HCT116 (cell line): ENCODE measurements at places on chromosomes 5 and 9. TPM values are rescaled to one million over a fixed set of nuclear protein-coding genes. Genes with fewer than 3 reads are reported as not detected.

DNA sequence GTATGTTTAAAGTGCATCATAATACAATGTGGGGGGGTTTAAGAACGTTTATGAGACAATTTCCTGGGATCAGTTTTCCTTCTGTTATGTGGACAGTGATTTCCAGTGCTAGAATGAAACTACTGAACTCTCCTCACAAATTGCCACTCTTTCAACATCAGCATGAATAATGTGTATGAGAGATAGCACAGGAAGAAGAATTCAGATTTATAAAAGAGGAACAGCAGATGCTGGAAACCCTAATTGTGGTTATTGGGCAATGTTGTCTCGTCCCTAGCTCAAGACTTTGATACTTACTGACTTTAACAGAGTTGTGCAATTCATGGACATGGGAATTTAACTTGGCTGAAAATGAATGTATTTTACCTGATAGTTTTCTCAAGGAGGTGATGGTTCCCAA is 410.8 kb upstream of the MEF2C start:
- DNase-seq = no peak
- H3K27me3 ChIP-seq = no peaks in the 10 kb centered on the region
- H3K27ac ChIP-seq = no peak overlapping the region
- no peaks in the 10 kb centered on the region for H3K4me1 ChIP-seq
- no peaks in the 10 kb centered on the region for H3K36me3 ChIP-seq

- no peaks in the 10 kb centered on the region for H3K27me3 ChIP-seq
- H3K36me3 ChIP-seq = no peaks in the 10 kb centered on the region
- no peak overlapping the region for H3K4me3 ChIP-seq
- H3K4me1 ChIP-seq = no peaks in the 10 kb centered on the region; the same call in 1 of the 2 replicates
- DNase-seq = no peak
- H3K27ac ChIP-seq = no peak overlapping the region
These were observed 62.5 kb downstream of the LMX1B start for GRCh38 chr9:126676102-126676684.

FBP2 gene
- total RNA-seq = not detected

- no peaks in the 10 kb centered on the region for H3K36me3 ChIP-seq
- no peak overlapping the region for H3K4me3 ChIP-seq
- H3K27me3 ChIP-seq = no peaks in the 10 kb centered on the region
- no peaks in the 10 kb centered on the region for H3K4me1 ChIP-seq
These were observed 1.0 kb downstream of the TLE4 start for GRCh38 chr9:79572608-79573411.

GRCh38 chr5:1324719-1325190 is 20.1 kb downstream of the CLPTM1L start:
- H3K27me3 ChIP-seq = no peaks in the 10 kb centered on the region
- peaks cover 35% of the 10 kb centered on the region for H3K4me1 ChIP-seq
- no peak for DNase-seq
- no peak overlapping the region for H3K27ac ChIP-seq
- no peak overlapping the region for H3K4me3 ChIP-seq
- H3K36me3 ChIP-seq = peaks cover 45% of the 10 kb centered on the region; the same call in 1 of the 2 replicates

DNA sequence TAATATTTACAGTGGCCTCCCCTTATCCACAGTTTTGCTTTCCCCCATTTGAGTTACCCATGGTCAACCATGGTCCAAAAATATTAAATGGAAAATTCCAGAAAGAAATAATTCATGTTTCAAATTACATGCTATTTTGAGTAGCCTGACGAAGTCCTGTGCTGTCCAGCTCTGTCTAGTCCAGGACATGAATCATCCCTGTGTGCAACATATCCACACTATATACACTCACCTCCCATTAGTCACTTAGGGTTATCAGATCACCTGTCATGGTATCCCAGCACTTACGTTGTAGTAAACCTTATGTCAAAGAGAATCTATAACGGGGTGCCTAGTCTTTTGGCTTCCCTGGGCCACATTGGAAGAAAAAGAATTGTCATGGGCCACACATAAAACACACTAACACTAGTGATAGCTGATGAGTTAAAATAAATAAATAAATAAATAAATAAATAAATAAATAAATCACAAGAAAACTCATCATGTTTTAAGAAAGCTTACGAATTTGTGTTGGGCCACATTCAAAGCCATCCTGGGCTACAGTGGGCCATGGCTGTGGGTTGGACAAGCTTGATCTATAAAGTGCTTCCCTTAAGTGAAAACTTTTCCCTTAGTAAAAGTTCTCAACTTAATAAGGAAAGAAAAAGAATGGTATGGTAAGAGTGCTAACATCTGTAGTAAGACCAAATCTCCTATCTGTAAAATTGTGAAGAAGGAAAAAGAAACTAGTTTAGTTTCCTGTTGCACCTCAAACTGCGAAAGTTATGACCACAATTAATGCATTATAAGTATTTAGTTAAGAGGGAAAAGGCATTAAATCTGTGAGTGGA is 15.9 kb upstream of the OMD start:
- no peaks in the 10 kb centered on the region for H3K27me3 ChIP-seq
- no peak overlapping the region for H3K27ac ChIP-seq
- no peaks in the 10 kb centered on the region for H3K36me3 ChIP-seq
